ENCODE measurements at places on chromosomes 3 and 15.

GRCh38 chr3:122355612-122356011 lies 27.4 kb downstream of the MIX23 start:
- DNase-seq, result no peak

- no peak for DNase-seq
Observed at GRCh38 chr3:65326574-65326973, 638.8 kb upstream of the ADAMTS9 start.

DNA sequence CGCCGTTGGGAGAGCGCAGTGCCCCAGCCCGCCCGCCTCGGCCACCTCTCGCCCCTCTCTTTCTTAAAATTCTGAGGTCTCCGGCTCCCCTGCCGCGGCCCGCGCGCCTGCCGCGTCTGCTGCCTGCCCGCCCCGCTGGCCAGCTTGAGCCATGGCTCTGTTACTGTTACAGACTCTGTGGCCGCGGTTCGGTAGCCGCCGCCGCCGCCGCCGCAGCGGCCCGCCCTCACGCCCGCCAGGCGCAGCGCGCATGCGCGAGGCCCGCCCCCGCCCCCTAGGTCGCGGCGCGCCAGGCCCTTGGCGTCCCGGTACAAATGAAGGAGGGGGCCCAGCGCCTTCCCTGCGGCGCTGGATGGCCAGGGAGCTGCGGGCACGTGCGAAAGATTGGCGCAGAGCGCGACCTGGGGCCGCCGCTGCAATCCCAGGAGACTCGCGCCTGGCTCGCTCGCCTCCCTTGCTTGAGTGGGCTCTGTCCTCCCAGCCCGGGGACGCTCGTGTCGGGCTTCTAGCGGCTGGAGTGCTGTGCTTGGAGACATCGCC lies at the start of gene ONECUT1:
Gene ONECUT1 (minus strand): TSS at position 168 of the 540 bp plus-strand sequence. CDS start 452 bp downstream, outside the sequence.
- DNase-seq, result peak; percentile 71

DNA sequence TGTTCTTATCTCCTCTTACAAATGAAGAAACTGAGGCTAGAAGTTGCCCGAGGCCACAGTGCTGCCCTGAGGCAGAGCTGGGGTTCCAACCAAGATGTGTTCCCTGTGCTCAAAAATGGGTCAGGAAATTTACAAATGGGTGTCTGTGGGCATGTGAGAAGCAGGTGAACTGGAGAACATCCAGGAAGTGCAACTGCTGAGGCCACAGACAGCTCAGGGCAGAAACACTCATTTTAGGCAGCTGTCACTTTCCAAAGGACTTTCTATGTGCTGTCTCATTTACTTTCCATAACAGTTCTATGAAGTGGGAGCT lies 47.2 kb upstream of the ATP2B2 start:
- DNase-seq, result no peak

GRCh38 chr3:43638594-43639447 lies 17.0 kb upstream of the ANO10 start:
- DNase-seq, result no peak

GRCh38 chr3:41200669-41201021 lies 1.3 kb downstream of the CTNNB1 start:
- peak; percentile 70 for DNase-seq

DNA sequence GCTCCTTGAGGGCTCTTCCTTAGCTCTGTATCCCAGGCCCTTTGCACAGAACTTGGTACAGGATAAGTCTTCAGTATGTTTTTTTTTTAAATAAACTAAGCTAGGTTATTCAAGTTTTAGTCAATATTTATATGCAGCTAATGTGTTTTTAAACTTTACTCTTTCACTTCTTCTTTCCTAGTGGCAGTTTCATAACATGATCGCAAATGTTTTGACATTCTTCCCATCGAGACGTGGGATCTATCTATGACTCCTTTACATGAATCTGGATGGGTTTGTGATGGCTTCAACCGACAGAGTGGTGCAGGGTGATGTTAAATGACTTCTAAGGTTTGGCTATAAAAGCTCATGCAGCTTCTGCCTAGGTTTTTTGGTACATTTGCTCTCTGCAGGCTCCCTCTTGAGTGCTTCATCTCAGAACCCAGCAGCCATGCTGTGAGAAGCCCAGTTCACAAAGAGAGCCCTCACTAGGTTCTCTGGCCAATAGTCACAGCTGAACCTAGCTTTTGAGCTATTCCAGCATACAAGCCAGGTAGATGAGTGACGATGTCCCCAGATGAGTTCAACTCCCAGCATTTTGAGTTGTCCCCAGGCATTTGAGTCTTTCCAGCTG lies 13.5 kb upstream of the MECOM start:
- no peak for DNase-seq

- DNase-seq, result no peak
Observed at GRCh38 chr3:78873641-78874040, 894.2 kb downstream of the ROBO1 start.

DNA sequence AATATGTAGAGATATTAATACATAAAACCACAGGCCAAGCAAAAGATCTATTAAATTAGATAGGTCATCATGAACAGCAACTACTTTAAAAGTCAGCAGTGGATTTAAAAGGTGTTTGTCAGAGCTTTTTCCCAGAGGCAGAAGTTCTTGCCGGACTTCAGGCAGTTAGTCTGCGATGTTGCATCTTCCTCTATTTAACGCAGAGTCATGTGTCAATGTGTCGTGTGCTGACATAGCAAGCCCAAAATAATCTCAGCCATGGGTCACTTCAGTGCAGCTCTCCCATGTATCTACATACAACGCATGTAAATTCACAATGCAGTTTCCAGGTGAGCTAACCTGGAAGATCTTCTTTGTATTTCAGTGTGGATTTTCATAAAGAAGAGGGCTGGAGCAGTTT lies 8.0 kb upstream of the TMEM212 start:
- DNase-seq, result no peak

GRCh38 chr15:98035577-98036010 lies 75.1 kb downstream of the ARRDC4 start:
- no peak for DNase-seq

DNA sequence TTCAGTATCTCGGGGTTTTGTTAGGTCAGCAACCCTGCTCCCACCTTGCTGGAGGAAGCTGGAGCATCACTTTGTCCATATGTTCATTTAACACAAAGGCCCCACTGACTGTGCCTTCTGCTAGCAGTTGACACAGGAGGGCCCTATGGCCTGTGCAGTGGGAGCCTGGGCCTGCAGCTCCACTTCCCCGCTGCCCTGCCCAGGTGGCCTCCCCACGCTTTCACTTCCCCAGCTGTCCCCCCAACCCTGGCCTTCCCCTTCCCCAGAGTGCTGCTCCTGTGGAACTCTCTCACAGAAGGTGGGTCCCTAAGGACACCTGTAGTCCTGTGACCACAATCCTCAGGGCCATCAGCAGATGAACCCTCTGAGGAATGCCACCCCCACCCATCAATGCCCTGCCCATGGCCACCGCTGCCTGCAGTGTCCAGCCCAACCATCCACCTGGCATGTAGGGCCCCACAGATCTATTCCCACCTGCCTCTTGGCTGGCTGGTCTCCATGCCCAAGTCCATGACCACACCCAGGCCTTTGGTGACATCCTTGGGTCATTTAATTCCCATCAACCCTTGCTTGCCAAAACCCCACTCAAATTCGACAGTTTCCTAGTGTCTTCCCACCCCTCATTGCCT lies 13.5 kb downstream of the TBC1D21 start:
- no peak for DNase-seq

DNA sequence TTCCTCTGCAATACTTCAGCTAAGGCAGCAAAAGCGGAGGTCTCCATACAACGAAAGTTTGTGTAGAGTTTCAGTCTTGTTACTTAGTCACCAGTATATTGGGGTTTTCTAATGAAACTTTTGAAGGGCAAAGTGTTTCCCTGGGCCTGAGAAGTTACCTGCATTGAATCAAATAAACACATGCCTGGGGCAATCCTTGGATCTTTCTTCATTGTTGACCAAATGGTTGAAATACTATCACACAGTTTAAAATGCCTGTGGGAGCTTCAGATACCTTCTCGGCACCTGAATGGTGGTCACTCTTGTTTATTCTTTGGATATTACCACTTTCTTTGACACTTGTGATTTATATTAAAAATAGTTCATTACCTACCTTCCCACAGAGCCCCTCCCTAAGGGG lies 988 bp upstream of the CHSY1 start:
- DNase-seq, result no peak

- DNase-seq, result no peak
Observed at GRCh38 chr3:131349454-131349853, 32.1 kb upstream of the NUDT16 start.

GRCh38 chr3:81799403-81799802 lies 38.0 kb upstream of the GBE1 start:
- no peak for DNase-seq

DNA sequence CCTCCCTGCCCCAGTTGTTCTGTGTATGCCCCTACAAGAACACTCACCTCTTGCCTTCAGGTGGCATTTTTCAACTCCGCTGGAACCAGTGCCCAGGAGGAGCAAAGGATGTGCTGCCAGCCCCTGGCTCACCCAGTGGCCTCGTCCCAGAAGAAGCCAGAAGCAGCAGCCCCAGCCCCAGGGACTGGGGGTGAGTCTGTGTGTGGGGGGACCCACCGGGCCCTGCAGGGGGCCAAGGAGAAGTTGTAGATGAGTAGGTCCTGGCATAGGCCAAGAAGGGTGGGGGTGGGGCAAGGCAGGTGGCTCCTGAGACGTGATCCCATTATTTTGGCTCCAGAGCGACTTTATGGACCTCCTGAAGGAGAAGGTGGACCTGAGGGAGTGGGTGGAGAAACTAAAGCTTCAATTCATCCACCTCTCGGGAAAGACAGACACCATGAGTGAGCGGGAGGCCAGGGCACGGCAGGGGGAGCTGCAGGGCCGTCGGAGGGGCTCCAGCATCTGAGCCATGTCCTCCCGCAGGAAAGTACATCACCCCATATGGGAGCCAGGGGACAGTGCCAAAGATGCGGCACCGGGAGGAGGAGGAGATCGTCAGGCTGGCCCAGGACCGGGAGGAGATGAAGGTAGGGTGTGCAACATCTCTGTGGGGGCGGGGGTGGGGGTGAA lies 29.3 kb downstream of the NGRN start:
- no peak for DNase-seq

DNA sequence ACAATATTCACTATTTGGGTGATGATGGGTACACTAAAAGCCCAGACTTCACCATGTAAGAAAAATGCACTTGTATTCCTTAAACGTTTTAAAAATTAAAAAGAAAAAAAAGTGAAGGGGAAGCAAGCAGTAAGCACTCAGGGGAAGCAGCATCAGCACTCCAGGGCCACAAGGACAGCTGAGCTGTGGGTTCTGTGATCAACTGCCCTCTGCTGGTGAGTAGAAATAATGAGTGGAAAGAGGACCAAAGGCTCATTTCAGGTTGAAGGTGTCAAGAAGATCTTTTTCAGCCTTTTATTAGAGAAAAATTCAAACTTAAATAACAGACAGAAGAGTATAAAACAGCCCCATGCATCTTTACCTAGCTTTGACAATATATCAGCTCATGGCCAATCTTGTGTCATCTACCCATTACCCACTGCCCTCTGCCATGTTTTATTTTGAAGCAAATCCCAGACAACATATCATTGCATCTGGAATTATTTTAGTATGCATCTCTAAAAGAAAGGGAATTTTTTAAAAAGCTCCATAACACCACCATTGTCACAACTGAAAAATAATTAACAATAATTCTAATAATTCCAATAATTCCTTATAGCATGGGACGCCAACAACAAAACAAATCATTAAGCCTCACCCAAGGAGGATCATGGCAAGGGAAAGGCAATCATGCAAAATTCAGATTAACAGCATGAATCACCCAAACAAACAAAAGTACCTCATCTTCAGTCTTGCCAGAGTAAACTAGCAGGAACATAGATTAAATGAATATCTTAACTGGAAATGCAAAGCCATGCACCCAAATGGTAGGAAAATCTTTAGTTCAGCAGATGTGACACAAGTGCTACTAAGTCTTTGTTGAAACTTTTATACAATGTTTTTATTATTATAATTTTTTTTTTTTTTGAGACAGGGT lies 42.5 kb downstream of the TAMM41 start:
- peak; percentile 33 for DNase-seq
